ENCODE measurements at places on chromosomes 7 and 10.

GRCh38 chr7:21587139-21587784 is 44.4 kb downstream of the DNAH11 start:
- no peak for DNase-seq

GRCh38 chr10:131692686-131693334 is 208.0 kb upstream of the PPP2R2D start:
- no peak for DNase-seq

DNA sequence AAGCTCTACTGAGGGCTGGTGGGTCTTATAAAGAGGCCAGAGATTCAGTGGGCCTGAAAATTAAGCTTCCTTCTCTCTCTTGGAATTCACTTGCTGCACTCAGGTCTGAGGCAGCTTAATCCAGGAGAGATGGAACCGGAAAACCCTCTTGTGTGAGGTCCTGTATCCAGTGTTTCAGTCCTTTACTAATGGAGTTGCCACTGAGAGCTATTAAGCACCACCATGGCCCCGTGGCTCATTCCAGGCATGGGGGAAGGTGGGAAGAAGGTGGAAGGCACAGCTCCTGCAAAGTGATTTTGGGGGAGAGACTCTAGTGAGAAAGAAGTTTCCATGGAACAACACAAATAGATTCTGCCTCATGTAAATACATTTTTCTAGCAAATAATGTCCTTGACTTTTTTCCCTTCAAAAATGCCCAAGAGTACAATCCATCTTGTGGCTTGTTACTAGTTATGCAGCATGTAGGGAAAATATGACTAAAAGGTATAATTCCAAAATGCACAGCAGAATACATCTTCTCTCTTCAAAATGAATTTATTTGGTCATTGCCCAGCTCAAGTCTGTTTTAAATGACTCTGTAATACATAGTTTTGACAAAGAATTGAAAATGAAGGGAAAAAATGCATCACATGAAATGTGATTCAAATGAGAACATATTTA is 46.7 kb upstream of the FOXI2 start:
- no peak for DNase-seq

GRCh38 chr10:85611093-85611740 is 755.4 kb downstream of the GRID1 start:
- DNase-seq: no peak

DNA sequence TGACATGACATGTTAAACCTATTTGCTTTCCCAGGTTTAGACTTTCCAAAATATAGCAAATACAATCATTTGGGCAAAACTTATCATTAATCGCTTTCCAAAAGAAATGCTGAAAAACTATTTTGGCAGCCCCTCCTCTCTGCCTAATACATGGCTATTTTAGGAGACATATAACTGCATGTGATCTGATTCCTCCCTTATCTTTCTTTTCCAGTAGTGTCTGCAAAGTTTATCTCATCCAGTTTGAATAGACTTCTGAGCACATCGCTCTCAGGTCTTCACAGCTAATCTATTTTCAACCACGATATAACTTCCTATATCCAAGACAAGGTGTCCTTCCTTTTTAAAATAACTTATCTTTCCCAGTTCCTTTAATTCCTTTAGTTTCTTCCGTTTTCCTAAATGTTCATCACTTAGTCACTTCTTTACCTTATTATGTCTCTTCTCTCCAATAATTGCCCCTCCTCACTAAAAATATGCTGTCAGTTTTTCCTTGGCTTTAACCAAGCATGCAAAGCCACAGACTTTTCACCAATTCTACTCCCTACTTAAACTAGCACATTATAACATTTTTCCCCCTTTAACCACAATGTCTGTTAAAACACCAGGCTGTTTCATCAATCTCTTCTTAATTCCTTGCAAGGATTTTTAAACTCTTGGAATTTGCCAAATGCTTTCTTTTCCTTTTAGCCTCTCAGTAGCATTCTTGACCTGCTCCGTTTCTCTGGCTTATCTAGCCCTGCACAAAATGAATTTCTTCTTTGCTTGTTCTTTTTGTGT is 24.4 kb downstream of the GNG11 start:
- DNase-seq: no peak

DNA sequence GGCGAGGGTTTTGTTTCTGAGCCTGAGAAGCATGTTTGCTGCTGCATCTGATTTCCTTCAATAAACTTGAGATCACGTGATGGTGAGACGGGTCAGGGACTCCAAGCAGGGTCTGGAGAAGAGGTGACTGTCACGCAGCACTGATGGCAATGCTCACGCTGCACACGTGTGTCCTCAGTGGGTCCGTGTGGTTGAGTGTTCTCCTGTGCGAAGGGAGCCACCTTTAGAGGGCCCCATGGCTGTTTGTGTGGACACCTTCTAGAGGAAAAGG is 100.4 kb downstream of the WDR37 start:
- DNase-seq: no peak

- no peak for DNase-seq
These were observed 51.8 kb downstream of the PYROXD2 start for GRCh38 chr10:98363220-98363619.

GRCh38 chr7:148045521-148045920 is 545.0 kb upstream of the C7orf33 start:
- peak; percentile 91 for DNase-seq

- DNase-seq: no peak
These were observed 183.0 kb downstream of the HECW1 start for GRCh38 chr7:43295429-43295828.

DNA sequence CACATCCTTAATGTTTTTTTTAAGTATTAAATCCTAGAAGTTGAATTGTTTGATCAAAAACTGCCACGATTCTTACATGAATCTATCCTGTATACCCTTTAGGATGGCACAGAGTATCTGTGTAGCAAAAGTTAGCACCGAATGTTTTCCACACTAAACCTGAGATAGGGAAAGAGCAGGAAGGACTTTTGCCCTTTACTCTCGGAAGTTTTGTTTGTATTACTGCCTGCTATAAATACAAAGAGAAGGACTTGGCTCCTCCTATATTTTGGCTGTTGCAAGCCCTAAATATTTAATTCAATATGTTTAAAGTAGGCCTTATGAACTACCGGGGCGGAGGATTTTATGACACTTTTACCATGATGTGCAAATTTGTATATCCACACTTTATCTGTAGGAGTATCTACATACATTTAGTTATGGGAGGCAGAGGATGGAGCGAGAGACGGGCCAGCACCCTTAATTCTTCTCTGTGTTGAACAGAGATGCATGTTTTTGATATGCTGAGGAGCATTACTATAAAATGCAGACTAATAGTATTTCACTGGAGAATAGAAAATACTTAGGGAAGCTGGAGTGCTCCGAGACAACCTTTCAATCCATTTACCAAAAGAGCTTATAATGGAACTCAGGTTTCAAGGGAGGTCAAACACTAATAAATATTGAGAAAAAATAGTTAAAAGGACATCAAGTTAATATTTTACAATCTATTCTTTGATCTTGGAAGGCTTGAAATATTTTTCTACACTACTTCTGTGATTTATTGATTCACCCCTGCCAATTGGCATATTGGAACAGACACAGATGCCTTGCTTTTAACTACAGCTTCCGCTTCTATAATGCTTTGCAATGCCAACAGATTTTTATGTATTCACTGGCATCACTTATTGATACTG is 97.4 kb downstream of the CHN2 start:
- DNase-seq: no peak

DNA sequence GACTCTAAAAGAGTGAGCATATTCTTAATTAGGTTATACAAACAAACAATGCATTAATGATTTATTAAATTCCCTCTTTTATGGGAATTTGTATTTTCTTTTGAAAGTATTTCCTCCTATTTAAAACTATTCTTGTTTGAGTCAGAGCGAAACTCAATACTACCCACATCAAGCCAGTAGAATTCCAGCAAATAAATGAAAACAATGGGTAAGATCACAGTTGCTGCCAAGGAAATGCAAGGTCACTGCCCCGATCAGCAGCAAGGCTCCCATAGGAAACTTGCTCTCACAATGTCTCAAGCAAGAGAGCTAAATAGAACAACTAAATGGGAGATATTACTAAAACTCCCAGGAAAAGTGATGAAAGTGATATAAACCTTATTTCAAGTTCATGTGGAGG is 206.3 kb downstream of the THSD7A start:
- no peak for DNase-seq

- no peak for DNase-seq
These were observed 28.6 kb upstream of the BMPER start for GRCh38 chr7:33876596-33877274.

Data from NCI-H2081 (cell line).